ENCODE measurements at places on chromosomes 3 and 15.

- no peak for DNase-seq
Observed at GRCh38 chr3:163890661-163891060, 1187.6 kb downstream of the SI start.

GRCh38 chr3:133531981-133532380 is 41.5 kb upstream of the CDV3 start:
- DNase-seq, result no peak

GRCh38 chr3:143326983-143327778 is 207.6 kb downstream of the CHST2 start:
- no peak for DNase-seq

- DNase-seq, result peak; percentile 56
Observed at GRCh38 chr15:50247819-50248655, 17.5 kb downstream of the HDC start.

DNA sequence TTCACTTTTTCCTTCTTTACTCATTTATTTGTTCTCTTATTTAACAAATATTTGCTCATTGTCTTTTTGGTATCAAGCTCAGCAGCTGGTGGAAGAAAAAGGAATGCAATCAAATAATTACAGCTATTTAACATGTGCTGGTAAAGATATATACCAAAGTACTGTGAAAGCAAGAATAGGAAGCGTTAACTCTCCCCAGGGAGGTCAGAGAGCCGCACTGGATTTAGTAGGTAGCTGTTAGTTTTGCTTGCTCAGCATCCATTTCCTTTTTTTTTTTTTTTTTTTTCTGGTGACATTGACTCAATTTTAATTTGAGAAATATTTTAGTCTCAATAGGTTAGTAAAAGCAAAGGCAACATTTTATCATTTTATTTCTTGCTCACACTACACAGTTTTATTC is 308.5 kb upstream of the MDFIC2 start:
- DNase-seq, result no peak
